ENCODE measurements at places on chromosomes 11 and 22. TPM values are rescaled to one million over a fixed set of nuclear protein-coding genes. Genes with fewer than 3 reads are reported as not detected.

The APOA4 gene
- not detected for total RNA-seq

The NXPE4 gene
- 0.17 TPM for total RNA-seq

- ATAC-seq, result no peak
These were observed 147.1 kb downstream of the C11orf91 start for GRCh38 chr11:33553486-33553885.

The TYR gene
- not detected for total RNA-seq

The STK33 gene
- total RNA-seq, result 25.6 TPM

- no peak for ATAC-seq
These were observed 4.1 kb downstream of the WEE1 start for GRCh38 chr11:9577556-9577955.

- ATAC-seq, result peak; percentile 24
These were observed 39.6 kb downstream of the CSNK2A3 start for GRCh38 chr11:11313426-11313825.

- no peak for ATAC-seq
These were observed 25.8 kb upstream of the LMO1 start for GRCh38 chr11:8289492-8289918.

DNA sequence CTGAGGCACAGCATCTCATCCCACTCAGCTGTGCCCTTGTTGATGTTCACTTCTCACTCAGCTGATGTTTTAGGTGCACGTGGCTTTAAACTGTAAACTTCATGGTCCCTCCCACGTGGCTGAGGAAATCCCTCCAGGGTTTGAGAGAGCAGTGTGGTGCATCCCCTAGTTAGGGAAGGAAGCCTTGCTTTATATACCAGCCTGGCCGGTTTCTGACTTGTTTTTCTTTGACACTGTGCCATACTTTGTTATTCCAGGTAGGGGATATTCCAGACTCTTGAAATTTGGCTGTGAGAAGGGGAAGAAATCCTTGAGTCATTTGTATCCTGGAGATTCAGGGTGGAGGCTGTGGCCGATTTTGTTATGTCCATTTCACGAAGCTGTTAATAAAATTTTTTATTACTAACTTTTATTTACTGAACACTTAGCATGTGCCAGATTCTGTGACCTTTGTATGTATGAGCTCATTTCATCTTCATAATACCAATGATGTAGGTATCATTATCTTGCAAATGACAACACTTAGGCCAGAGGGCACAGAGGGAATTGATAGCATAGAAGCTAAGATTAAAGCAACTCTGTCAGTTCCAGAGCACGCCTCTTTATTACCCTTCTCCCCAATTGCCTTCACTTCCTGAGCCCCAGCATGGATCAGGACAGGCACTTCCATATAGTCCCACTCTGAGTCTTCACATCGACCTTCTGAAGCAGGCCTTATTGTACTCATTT lies 116.6 kb downstream of the NAV2 start:
- no peak for ATAC-seq

- peak; percentile 96 for ATAC-seq
These were observed at the start of gene MCAT for GRCh38 chr22:43142880-43143562. Gene MCAT (minus strand): TSS chr22:43143398. CDS start chr22:43143348, 50 bp downstream.

DNA sequence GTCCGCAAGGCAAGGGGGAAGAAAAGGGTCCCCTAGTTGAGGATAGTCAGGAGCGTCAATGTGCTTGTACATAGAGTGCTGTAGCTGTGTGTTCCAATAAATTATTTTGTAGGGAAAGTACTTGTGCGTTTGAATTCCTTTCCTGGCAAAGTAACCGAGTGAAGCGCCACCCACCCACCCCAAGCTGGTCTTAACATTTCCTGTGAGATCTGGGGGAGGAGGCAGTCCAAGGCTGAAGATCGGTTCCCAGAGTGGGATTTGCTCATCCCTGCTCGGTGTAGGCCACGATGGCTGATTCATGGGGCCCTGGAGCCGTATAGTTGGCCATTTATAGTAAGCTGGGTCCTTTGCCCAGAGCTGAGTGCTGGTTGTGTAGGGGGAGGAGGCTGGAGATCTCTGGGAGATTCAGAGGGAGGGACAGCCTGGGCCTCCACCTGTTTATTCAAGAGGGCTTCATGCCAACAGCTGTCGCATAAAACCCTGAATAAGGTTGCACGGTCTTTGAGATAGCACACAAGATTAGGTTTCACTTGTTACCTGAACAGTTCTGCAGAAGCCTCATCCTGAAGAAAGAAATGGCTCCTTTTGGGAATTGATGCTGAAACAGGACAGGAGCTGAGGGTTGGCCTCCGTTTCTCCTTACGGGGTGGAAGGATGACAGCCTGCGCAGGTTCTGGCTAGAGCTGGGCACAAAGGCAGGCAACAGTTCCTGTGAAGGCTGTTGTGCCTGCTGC lies 2.4 kb downstream of the ATF4 start:
- ATAC-seq, result no peak
